ENCODE measurements at places on chromosomes 12 and 14.
A peak's percentile ranks its signal among the peaks of the same experiment; 100 is the strongest.

DNA sequence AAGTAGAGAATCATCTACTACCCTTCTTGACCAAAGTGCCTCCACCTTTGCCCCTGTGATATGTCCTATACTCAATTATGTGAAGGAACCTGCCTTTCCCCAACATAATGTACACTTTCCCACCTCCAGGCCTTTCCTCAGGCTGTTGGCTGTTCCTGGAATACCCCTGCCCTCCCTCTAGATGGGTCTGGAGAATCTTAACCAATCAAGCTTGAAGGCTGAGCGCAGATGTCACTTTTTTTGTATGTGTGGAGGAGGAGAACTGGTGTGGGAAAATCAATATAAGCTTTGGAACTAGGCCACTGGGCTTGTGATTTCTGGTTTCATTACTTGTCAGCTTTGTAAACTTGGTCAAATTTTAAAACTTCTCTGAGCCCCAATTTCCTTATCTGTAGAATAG lies 4.7 kb downstream of the BMAL2 start:
- DNase-seq = no peak

DNA sequence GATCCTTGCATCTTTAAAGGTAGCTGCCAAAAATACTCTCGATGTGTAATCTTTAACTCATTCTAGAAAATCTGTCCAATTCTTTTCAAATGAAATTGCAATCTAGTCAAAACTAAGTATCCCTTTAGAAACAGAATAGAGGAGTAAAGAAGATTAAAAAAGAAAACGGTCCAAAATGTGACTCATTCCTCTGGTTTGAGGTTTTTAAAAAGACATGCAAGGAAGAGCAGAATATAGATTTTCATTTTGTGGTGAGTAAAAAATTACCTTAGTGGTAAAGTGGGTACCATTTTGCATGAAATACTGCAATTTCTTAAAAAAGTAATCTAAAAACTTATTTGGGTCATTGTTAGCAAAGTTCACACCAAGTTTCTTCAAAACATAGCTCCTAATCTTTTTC lies 108.4 kb downstream of the BRMS1L start:
- no peak for DNase-seq

- peak; percentile 69 for DNase-seq
Measured at GRCh38 chr14:102776761-102777710, at the start of gene TRAF3. TSS of gene TRAF3 (plus strand) at chr14:102777449. CDS start at chr14:102870202, 92,753 bp downstream.

- no peak for DNase-seq
Measured at GRCh38 chr12:15808250-15808649, 19.1 kb upstream of the EPS8 start.

GRCh38 chr12:59031313-59031712 lies 111.0 kb upstream of the LRIG3 start:
- no peak for DNase-seq

GRCh38 chr14:81234278-81234677 lies 13.5 kb upstream of the GTF2A1 start:
- no peak for DNase-seq

- no peak for DNase-seq
Measured at GRCh38 chr14:70685474-70686197, 43.9 kb downstream of the TTC9 start.

DNA sequence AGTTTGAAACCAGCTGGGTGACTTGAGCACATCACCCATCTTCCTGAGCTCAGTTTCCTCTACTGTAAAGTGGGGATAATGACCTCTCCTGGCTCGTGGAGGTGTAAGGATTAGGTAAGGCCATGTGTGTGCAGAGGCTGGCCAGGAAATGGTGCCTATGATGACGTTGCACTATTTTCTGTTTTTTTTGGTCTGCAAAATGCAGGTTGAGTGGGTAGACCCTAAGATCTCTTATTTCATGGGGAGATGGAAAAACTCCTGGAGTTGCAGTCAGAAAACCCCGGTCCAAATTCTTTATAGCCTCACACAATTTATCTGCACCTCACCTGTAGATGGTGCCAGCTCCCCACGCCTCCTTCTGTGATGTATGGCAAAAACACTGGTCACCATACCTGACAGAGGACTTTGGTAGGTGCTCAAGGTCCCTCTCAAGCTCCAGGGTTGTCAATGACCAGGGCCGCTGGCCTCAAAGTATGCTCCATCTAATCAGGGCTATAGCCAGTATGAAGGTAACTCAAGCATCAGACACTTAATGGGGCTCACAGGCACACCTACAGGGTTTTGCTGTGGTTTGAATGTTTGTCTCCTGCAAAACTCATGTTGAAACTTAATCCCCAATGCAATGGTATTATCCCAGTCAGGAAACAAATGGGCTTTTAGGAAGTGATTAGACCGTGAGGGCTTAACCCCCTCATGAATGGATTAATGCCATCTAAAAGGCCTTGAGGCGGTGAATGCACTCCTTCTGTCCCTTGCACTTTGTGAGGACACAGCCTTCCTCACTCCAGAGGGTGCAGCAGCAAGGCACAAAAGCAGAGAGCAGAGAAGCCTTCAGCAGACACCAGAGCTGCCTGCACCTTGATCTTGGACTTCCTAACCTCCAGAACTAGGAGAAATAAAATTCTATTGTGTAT lies 17.6 kb downstream of the C14orf132 start:
- no peak for DNase-seq

DNA sequence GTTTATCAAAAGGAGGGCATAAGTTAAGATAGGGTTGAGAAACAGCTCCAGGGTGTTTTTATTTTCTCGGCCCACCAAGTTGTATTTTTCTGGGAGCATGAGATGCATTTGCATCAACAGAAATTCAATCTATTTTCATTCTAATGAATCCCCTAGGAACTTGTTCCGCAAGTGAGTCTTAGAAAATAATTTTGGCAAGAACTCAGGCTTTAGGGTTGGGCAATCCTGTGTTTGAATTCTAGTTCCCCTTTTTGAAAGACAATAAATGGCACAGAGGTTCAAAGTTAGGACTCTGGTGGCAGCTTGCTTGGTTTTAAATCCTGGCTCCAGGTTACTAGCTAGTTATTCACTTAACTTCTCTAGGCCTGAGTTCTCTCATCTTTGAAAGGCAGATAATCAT lies 23.7 kb downstream of the SLC5A8 start:
- no peak for DNase-seq

DNA sequence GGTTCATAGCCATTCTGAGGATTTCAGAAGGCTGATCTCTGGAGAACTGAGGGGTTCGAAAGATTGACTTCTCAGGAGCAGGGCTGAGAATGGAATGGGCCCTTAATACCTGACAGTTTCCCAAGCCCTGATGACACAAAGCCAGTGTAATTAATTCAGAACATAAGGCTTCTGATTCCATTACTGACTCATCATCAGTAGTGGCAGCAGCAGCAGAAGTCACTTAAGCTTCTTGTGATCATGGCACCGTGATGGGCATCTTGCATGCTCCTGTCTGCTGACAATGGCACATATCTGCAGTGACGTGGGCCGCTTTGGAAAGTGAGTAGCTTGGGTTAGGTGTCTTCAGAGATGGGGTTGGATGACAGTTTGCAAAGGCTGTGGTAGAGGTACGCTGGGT lies 38.2 kb upstream of the GSG1 start:
- no peak for DNase-seq

- no peak for DNase-seq
Measured at GRCh38 chr12:59030415-59030814, 110.1 kb upstream of the LRIG3 start.

DNA sequence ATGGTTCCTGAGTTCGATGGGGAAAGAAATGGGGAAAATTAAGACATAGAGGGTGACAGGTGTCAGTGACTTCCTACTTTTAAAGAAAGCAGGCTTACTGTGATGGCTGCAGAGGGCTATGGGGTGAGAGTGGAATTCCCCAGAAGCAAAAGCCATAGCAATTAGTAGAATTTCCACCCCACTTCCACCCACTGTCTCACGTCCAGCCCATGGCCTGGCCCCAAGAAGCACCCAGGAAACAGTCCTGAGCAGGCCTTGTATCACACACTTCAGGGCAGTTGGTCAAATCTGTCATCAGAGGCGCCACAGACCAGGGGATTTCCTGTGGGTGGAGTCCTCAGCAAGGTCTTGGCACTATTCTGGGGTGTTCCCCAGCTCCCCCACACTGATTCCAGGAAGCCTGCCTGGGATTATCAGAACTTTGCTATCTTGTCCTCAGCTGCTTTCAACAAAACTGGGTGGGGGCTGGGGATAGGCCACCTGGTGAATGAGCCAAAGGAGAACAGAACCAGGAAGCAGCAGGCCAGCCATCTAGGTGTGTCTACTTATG lies 120.1 kb upstream of the CCND2 start:
- peak; percentile 78 for DNase-seq

GRCh38 chr12:32821293-32821692 lies 65.6 kb upstream of the YARS2 start:
- no peak for DNase-seq

DNA sequence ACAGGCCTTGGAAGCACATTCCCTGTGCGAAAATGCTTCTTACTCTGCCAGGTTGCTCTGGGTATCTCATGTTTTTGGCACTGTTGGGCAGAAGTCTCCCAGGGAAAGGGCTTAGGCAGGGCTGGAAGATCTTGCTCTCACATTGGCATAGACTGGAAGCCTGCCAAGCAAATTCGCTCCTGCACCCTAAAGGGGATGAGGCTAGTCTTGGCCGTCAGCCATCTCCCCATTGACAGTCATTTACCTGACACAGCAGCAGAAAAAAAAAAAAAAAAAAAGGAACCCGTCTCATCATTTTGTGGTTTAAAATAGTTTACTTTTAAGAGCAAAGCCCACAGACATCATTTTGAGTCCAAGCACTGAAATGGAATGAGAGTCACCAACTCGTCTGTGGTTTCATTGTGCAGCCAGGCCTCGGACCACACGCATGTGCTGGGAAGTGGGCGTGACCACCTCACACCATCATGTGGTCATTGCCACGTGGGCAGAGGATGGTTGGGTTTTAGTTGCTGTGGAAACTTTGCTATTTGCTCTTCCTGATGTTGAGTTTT lies 84.8 kb downstream of the NRXN3 start:
- no peak for DNase-seq

DNA sequence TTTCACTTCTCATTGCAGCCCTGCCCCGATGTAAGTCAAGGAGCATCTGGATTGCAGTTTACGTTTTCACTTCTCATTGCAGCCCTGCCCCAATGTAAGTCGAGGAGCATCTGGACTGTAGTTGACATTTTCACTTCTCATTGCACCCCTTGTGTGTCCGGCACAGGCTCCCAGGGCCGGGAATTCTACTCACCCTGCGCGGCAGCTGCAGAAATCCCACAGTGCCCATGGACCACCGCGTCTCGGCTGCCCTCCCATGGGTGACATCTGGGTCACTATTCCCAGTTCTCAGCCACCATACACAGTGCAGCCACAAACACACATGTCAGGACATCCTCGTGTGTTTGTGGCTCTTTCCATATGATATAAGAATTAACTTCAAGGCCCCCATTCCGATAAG lies 378.5 kb downstream of the ADGRD1 start:
- DNase-seq = no peak

DNA sequence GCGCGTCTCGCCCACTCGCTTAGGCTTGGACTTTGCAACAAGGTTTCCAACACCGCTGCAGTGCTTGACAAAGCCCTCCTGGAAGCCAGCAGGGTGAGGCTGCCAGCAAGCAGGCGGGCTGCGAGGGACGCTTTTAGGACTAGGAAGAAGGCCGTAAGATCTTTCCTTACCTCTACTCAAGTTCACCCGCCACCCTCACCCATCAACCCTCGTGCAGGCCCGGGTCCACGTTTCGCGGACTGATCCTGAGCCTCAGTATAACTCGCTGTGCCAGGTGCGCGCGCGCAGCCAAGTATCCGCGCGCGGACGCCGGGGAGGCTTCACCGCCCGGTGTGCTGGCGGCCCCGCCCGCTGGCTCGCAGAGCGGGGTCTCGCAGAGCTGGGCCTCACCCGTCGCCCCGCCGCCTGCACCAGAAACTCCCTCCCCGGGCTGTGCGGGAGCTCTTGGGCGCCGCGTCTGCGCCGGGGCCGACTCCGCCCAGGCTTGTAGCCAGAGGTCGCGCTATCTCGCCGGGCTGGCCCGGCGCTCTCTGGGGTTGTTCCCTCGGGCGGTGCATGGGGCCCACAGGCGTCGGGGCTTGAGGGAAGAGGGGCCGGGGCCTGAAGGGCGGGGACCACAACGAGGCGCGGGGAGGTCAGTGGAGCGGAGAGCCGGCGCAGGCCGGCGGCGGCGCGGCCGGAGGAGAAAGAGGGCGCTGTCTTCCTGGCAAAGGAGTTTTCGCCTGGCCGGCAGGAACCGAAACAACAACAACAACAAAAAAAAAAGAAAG lies 7.6 kb upstream of the SIX1 start:
- no peak for DNase-seq

GRCh38 chr12:133038118-133038709 lies 905 bp downstream of the ZNF84 start:
- no peak for DNase-seq

- DNase-seq = no peak
Measured at GRCh38 chr12:33671676-33672075, 232.1 kb upstream of the SYT10 start.

GRCh38 chr14:39912192-39913100 lies 480.2 kb upstream of the FBXO33 start:
- DNase-seq = no peak

DNA sequence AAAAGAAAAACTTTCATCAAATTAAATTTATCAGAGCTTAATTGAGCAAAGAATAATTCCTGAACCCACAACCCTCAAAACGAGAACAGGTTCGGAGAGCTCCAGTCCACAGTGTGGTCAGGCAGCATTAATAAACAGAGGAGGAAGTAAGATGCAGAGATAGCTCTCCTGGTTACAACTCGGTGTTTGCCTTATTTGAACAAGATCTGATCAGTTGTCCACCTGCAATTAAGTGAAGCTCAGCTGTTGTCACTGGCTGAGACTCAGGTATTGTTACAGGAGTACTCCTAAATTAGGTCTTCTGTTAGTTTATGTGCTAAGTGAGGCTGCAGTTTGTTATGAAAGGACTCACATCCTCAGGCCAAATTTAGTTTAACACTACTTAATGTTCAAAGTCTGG lies 451.4 kb upstream of the PDE3A start:
- no peak for DNase-seq

- DNase-seq = peak; percentile 96
Measured at GRCh38 chr12:34022079-34022830, at the start of gene ALG10. TSS of gene ALG10 (plus strand) at chr12:34022496. CDS start at chr12:34022600, 104 bp downstream.

GRCh38 chr12:51424094-51424661 lies 453 bp upstream of the SLC4A8 start:
- DNase-seq = no peak

DNA sequence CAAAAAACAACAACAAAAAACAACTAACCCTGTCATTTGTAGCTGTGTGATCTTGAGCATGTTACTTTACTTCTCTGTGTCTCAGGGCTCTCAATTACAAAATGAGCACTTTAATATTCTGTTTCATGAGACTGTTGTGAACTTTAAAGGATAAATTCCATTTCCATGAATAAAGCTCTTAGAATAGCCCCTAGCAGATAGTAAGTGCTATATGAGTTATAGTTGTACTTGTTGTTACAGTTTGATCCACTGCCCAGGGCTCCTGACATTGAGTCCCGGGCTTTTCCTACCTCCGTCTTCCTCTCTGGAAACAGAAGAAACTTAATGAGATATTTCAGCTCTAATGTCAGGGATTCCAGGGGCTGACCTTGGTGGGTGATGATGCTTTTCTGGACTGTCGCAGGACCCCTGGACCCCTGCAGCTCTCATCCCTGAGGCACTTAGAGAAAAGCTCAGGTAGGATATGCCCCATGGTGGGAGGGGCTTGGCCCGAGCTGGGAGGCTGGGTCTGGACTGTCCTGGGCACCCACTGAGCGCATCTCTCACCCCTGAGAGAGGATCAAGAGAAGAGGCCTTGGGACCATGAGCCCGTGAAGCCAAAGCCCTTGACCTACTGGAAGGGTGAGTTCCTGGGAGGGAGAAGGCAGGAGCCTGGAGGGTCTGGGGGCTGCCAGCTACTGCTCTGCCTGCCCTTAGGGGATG lies 5.1 kb downstream of the P3H3 start:
- DNase-seq = no peak
